NCI-H1417 (cell line): ENCODE measurements at places on chromosomes 4 and X.

DNA sequence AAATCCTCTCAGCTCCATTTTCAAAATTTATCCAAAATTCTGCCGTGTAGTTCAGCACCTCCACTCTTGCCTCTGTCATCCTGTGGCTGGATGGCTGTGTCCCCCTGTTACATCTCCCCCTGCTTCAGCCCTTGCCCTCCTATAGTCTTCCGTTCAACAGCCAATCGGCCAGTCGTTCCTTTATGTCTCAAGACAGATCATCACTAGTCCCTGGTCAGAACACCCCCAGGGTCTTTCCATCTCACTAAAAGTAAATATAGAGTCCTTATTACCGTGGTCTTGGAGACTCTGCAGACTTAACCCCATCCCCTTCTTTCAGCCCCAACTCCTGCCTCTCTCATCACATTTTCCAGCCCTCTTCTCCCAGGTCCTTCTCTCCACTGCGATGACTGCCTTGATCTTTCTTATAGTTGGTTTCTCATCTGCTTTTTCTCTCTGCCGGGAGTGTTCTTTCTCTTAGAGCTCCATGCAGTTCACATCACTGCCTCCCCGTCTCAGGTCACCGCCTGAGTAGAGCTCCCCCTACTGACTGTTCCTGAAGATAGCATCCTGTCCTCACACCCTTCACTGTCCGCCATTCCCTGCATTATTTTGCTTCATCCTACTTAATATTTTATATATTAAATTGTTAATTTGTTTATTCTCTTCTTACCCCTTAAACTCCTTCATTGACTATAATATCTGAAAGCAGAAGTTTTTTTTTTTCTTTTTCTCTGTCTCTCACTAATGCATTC, 736.9 kb upstream of the MAGEB2 start:
- peak; percentile 32 for DNase-seq

GRCh38 chrX:30141966-30142365, 73.4 kb upstream of the MAGEB2 start:
- peak; percentile 44 for DNase-seq

DNA sequence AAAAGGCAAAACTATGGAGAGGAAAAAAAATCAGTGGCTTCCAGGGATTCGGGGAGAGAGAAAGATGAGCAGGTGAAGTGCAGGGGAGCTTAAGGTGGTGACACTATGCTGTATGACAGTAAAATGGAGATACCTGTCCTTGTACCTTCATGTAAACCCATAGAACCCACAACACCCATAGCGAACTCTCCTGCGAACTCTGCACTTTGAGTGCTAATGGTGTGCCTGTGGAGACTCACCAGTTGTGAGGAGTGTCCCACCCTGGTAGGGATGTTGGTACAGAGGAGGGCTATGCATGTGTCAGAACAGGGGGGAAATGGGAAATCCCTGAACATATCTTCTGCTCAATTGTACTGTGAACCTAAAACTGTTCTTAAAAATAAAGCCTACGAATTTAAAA, 42.8 kb downstream of the HMX1 start:
- no peak for DNase-seq

DNA sequence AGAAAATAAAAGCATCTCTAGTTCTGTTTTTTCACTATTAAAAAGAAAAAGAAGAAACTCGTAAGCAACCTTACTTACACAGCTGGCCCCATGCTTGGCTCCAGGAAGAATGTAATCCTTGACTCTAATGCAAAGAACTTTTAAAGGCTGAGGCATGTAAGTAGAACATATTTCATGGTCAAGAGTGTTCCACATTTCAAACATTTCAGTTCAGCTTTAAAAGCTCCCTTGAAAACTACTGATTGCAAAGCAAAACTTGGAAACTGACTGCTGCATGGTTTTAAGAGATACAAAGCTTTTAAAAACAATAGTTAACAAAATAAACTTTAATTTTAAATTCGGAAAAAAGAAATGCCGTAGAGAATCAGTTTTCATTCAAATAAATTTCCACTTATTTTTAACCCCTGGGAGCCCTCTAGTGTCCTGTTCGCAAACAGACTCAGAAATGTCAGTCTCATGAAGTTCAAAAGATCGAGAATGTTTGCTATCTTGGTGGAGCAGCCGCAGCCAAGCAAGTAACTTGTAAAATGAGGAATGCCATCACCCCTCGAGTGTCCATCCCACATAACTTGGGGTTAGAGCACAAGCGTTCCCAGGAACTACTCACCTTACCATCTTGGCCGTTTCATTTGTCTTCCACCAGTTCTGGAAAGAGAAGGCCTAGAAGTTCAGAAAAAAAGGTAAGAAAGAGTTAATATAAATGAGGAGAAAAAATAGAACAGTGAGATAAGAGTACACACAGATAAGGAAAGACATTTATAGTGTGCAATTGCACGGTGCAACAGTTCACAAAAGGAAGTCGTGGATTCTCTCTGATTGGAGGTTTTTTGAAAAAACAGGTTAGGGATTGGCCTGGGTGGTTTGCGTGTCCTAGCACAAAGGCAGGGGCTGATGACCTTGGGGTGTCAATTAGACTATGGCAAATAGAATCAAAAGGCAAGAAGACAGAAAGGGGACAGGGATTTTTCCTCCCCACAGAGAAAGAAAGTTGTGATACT, at the start of gene GASK1B:
GASK1B (minus strand) TSS at position 765 of the 998 bp plus-strand sequence. CDS start 1,650 bp downstream, outside the sequence.
- DNase-seq: peak; percentile 16

DNA sequence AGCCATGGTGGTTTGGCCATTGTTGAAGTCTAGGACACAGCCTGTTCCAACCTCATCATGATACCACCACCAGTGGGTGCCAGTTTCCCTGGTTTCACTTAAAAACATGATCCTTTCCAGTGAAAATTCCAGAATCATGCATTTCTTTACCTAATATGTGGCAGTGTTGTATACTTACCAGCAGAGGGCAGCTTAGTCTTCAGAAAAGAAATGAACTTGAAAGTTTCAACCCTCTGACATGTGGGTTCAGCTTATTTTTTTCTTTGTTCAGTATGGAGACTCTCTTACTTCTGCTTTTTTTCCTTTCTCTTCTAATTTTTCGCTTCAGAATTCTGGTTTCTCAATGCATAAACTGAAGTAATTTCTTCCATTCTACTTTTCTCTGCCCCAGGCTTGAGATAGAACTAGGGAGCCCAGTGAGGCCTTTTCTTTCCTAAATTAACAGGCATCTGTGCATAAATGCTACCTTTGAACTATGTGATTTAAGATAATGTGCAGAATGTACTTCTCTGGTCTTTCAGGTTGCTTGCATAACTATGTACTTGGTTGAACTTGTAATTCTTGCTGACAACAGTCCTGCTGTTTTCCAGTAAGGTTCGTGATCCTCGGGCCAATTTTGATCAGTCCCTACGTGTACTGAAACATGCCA, 10.7 kb downstream of the LIAS start:
- peak; percentile 77 for DNase-seq

DNA sequence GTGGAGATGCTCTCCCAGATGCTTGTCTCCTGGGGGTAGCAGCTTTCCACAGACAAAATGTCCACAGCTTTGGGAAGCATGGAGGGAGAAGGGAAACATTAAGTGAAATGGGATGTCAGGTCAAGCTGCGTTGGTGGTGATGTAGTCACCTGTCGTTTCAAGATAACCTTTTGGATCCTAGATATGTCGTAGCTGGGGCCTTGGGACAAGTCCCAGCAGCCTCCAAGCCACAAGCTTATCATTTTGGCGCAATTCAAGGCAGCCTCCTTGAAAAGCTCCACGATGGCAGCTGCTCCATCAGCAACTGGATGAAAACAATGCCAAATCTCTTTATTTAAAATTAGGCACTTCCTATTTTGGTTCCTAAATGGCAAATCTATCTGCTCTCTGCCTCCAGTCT, 52.0 kb downstream of the RTL9 start:
- no peak for DNase-seq

GRCh38 chr4:176435901-176436292, 116.1 kb downstream of the SPCS3 start:
- DNase-seq: no peak

GRCh38 chrX:129553619-129554288, 13.7 kb downstream of the OCRL start:
- no peak for DNase-seq

GRCh38 chr4:122313006-122313646, 65.7 kb upstream of the ADAD1 start:
- DNase-seq: no peak

DNA sequence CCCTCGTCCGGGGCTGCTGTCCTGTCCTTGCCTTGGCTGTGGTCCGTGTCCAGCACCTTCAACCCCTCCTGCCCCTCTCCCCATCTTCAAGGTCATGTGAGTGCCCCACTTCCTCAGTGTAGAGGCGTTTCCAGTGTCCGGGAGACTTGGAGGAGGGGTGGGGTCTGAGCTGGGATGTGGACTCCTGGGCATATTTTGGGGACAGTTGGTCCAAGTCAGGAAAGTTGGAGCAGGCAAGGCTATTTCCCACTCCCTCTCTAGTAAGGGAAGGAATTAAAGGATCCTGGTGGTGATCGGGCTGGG, 3.0 kb downstream of the PCGF3 start:
- no peak for DNase-seq

- no peak for DNase-seq
Measured at GRCh38 chr4:128123036-128123435, 61.9 kb downstream of the LARP1B start.

DNA sequence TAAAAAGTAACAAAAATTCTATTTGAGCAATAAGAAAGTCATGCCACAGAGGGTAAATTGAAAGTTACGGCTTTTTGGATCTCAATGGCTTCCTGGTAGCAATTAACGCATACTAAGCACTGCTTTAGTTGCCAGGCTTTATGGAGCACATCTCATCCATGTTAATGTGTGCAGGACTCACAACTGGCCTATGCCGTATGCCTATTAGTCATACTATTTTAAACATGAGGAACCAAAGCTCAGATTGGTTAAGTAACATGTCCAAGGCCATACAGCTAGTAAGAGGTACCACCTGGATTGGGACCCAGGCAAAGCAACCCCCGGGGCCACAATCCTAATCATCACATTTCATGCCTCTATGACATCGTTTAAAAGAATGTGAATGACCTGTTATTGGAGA, 17.1 kb downstream of the DAPP1 start:
- DNase-seq: no peak

DNA sequence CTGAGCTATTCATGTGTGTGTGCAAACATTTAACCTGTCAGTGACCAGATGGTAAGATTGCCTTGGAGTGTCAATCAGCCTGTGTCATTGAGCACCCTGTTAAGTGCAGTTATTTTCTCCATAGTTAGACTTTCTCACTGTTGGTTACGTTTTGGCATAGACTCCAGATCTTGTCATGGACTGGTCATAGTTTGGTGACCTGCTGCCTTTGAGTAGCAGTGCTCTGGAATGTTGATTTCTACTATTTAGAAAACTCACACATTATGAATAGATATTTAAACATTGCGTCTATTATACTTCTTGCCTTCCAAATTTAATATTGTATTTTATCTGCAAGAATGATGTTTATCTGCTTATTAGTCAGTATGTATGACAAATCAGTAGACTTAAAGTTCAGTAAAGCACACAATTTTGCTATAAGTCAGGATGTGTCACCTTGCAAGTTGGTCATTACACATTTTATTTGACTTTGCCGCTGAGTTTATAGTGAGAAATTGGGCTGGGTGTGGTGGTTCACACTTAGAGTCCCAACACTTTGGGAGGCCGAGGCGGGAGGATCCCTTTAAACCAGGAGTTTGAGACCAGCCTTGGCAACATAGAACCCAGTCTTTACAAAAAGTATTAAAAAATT, 42.4 kb downstream of the KIAA0232 start:
- DNase-seq: no peak

DNA sequence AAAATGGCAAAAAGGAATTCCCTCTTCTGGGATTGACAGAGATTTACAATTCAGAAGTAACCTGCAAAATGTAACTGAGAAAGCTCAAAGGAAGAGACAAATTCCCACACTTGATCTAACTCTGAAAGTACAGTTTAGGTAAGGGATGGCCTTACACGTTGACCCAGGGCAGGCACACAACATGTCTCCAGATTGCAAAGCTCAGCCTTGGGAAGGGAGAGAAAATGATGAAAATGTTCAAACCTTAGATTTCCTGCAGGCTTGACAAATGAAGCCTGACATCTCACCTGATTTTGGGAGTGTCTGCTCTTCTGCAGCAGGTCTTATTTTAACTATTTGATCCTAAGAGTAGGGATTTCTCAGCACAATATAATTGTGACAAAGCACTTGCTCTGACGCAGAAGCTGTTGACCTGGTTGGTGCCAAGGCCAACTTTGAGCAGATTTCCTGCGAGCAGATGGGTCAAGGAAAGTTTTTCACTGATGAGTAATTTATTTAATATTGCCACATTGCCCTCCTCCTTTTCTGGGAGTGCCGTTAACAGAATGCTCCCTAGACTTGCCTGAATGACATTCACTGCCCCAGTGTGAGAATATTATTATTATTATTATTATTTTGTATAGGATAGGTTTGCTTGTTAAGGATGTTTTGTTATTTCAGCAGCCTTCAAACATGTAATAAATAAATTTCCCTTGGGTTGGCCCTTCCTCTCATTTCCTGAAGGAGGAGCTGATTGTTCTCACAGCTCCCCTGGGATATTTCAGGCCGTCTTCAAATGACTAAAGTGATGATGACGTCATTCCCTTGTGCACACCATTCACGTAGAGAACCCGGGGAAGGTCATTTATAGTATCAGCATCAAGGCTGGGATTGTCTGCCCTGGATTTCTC, 157.1 kb downstream of the VEGFC start:
- DNase-seq: no peak

DNA sequence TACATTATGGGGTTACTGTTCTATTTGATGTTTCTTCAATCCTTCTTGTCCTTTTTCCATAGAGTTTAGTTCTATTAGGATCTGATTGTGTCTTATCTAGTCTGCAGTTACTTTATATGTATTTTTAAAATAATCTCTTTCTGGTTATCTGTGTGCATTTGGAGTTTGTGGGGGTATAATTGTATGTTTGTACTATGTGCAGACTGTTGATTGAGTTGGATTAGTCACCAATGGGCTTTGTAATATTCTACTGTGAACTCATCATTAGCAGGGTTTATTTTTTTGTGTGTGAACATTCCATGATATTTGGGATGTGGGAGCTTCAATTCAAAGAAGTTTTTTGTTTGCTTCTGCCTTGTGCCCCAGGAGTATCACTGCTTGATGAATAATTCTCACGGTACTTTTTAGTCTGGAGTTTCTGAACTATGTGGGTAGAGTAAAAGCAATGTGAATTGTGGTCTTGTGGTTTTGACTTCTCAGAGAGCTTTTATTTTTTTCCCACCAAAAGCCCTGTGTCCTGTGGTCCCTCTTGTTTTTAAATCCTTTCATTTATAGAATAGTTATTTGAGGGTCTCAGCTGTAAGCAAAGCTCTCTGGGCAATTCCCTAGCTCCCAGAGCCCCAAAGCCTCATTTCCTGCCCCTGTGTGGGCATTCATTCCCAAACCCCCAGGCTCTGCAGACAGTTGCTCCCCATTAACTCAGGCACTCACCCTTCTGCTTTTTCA, 127.8 kb downstream of the PHKA2 start:
- DNase-seq: no peak

GRCh38 chr4:127188847-127189246, 443.9 kb upstream of the INTU start:
- DNase-seq: no peak

- peak; percentile 72 for DNase-seq
Measured at GRCh38 chr4:80265571-80266252, 752 bp upstream of the FGF5 start.

- DNase-seq: no peak
Measured at GRCh38 chrX:135194684-135195083, 23.5 kb upstream of the CT55 start.

- no peak for DNase-seq
Measured at GRCh38 chrX:109134777-109135176, 347.1 kb downstream of the GUCY2F start.

GRCh38 chrX:123450222-123450621, 266.1 kb downstream of the GRIA3 start:
- DNase-seq: no peak
